ENCODE measurements at places on chromosomes 7 and 10.
A peak's percentile ranks its signal among the peaks of the same experiment; 100 is the strongest.

DNA sequence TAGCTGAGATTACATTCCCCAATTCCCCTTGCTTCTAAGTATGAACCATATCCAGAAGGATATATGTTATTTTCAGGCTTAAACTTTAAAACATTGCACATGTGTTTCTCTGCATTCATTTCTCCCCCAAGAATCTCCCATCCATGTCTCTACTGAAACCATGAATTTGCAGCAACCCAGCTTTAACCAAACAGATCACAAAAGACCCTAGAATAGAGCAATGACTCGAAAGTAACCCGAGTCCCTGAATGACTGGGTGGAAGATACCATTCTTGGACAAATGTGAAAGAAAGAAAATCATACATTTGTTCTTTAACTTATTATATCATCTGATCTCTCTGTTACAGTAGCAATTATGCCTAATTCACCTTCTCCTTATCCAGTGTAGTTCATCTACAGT is 278.7 kb downstream of the IPMK start:
- DNase-seq = no peak

- no peak for DNase-seq
These were observed 331.5 kb downstream of the DNAJB6 start for GRCh38 chr7:157668221-157668883.

DNA sequence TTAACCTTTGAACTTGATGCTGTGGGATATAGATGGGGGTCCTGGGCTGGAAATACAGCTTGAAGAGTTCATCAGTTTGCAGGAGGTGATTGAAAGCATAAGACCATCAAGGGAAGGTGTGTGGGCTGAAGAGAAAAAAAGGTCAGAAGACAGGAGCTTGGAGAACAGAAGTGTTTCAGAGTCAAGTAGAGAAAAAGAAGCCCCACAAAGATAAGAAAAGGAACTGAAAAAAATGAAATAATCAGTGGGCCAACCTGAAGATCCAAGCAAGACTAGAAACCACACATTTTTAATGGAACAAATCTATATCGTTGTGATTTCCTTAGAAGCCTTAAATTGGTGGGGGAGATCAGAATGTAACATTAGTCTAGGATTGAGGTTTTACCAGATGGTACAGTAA is 22.5 kb downstream of the ZEB1 start:
- DNase-seq = no peak

DNA sequence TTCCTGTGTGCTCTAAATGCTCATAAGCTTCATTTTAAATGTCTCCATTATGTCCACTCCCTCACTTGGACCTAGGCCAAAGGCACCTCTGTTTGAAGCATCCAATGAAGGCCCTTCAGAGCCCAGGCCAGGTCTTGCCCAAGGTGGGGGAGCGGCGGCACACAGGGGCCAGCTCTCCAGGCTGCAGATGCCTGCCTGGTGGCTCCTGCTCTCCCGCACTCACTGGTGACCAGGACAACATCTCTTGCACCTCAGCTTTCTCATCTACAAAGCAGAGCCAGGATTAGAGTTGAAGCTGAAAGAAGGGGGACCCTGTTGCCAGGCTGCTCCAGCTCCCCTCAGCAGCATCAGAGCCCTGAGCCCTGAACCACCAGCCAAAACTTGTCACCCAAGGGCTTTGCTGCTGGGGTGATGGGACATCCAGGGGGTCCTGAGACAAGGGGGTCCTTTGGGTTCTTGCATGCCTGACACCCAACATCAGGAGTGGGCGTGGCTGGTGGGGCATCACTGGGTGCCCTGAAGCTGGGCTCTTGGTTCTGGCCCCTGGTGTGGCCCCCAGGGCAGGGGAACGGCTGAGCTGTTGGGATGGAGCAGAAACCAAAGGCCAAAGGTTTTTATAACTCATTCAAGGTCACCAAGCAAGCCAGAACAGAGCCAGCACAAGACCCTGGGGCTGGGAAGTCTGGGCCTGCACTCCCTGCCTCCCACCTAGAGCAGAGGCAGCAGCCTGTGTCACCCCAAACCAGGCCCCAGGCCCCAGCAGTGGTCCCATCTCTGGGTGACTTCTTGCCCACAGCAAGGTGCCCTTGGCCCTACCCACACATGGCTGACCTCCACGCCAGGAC is 1.2 kb downstream of the NACAD start:
- no peak for DNase-seq

- no peak for DNase-seq
These were observed 100.2 kb upstream of the SORCS1 start for GRCh38 chr10:107264742-107265141.

DNA sequence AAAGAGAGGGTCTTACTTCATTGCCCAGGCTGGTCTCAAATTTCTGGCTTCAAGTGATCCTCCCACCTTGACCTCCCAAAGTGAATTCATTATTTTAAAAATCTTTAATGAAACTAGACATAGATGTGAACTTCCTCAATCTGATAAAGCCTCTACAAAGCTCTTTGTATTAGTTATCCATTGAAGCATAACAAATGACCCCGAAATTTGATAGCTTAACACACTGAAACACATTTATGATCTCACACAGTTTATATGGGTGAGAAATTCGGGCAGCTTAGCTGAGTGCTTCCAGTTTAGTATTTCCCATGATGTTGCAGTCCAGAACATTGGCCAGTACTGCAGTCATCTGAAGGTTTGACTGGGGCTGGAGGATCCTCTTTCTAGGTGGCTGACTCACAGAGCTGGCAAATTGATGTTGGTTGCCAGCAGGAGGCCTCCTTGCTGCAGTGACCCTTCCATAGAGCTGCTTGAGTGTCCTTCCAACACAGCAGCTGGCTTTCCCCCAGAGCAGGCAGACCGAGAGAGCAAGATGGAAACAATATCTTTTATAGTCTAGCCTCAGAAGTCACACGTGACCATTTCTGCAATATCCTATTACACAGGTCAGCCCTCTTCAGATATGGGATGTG is 16.6 kb upstream of the WNT8B start:
- DNase-seq = no peak

DNA sequence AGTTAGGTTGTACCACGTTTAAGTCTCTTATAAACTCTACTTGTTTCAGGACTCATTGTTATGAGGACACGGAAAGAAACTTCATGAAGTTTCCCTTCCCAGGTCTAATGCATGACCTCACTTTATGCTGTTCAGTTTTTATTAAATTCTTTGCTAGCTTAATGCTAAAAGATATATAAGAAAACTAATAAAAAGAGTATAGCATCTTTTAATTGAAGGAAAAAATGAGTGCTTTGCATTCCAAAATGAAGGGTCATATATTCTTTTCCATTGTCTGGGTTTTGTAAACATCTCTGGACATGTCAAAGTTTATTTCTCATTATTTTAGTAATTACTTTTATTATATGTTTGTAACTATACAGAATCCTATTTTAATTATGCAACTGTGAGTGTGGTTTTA is 255.8 kb downstream of the CREB5 start:
- DNase-seq = no peak

DNA sequence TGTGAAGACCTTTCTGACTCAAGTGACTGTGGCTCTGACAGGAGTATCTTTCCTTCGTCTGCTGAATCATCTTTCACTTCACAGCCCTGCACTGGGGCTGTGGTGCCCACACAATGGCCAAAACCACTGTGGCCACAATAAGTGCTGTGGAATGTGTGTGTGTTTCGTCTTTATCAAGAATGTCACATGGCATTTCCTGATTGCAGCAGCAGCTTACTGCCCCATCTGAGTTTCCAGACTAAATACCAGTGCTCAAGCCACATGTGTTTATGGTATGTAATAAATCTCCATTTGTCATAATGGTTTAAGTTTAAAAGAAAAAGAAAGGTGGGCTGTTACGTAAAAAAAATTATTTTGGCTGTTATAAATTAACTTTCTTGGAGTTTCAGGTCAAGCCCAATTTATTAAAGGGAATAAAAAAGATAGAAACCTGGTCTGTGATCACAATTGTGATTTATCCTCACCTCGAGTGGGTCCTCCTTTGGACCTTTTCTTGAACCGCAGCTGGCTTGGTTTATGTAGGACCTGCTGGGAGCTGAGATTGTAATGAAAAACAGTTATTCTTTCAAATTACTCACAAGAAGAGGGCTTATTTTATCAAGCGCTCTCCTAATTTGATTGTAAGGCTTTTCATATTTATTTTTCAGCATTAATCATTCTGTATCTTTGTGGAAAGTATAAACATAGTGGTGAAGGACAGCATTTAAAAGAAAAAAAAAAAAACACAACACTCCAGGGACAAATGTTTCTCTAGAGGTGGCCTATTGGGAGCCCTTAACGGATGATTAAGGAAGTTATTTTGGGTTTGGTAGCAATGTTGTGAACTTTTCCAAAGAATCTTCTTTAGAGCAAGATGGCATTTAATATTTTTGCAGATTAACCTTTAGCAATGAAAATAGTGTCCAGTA is 116.2 kb downstream of the LRMDA start:
- DNase-seq = no peak

DNA sequence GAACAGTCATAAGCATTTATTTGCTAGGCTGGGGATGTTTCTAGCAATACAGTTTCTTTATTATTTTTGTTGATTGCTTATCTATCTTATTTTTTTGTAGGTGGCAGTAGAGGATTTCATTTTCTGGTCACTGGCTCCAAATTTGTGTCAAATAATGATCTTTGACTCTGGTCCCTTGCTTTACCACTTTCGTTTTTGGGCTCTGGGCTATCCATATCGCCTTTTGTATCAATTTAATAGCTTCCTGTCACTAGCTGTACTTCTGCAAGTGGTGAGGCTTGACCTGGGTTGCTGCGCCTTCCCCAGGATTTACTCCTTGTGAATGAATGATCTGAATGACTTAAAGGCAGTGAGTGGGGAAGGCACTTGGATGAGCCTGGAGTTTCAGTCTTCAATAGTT is 48.4 kb downstream of the MDFIC start:
- no peak for DNase-seq

- DNase-seq = no peak
These were observed 150.3 kb downstream of the POLR1F start for GRCh38 chr7:19558527-19558926.

DNA sequence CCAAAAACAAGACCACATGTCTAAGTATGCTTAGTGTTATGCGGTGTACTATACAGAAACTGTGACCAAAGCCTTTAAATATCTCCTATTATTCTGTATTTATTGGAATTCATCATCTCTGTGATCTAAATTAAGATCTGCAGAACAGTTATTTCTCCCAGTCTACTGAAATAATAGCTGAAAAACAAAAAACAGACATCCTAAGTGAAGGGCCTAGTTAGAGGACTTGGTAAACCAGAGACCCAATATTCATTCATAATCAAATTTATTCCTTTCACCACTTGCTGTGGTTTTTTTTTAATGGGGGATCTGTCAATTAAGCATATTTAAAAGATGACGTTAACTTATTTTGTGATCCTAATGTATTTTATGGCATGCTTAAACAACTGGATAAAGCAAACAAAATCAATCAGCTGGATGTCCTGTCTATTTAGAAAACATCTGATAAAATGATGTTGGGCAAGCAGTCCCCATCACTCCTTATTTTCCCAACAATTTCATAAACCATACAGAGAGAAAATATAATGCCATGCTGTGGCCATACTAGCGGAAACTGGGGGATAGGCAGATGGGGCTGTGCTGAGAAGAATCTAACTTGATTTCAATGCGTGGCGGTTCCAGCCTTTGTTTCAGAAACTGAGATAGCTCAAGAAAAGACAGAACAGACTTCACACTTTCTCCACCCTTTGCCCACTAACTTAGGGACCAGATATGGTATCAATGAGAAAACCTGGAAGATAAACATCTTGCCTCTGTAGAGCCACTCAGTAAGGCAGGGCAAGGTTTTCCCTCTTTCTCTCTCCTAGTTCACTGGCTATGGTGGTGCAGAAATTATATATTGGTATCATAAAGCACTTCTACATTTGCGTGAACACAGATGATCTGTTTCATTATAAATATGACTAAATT is 32.9 kb downstream of the ICA1 start:
- no peak for DNase-seq

GRCh38 chr10:123666318-123667236 is at the start of gene GPR26:
GPR26 (plus strand) TSS chr10:123666355; CDS start chr10:123666408, 53 bp downstream.
- DNase-seq = no peak

DNA sequence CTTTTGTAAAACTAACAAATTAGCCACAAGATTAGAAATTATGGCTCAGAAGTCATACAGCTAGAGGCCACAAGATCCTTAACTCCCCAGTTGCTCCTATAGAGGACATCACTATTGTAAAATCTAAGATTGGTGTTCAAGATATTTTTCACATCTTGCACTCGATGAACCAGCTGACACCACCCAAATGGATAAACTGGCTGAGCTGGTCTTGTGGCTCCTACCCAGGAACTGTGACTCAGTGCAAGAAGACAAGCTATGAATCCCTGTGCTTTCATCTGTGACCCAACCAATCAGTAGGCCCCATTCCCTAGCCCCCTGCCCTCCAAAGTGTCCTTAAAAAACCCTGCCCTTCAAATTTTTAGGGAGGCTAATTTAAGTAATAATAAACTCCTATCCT is 27.9 kb upstream of the R3HCC1L start:
- DNase-seq = no peak

DNA sequence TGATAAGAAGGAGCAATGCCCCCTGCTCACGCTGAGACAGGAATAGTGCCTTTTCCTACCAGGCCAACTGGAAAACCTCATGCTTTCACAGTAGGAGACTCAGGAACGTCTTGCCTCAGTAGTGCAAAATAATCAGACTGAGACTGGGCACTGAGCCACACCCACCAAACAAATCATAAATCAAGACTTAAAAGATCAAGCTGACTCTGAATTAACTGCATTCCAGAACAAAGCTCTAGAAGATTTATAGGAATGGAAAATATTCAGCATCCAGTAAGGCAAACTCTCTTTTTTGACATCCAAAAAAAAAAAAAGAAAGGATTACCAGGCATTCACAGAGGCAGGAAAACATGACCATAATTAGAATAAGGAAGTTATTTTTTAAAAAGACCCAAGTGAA is 30.5 kb upstream of the SLC18A3 start:
- DNase-seq = peak; percentile 18

DNA sequence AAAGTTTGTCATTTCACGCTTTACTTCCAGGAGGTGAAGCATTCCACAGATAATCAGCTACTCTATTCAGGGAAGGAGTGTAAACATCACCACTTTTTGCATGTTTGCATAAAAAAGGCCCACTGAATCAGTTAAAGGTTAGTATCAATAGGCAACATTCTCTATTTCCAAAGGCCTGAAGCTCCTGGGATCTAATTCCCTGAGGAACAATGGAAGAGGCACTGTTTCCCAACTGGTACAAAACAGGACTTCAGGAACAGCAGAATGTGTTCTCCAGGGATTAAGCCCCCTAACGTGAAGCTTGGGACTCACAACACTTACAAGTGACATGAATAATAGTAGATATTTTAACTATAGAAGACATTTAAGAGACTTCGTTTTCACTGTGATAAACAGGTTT is 6.1 kb downstream of the LRRN3 start:
- DNase-seq = no peak

GRCh38 chr10:79293841-79294581 is 53.3 kb upstream of the PPIF start:
- DNase-seq = no peak

GRCh38 chr10:70669015-70669414 is 3.3 kb upstream of the ADAMTS14 start:
- no peak for DNase-seq
